Liver (tissue), 10 donors: ENCODE measurements at places on chromosomes 4 and X.

DNA sequence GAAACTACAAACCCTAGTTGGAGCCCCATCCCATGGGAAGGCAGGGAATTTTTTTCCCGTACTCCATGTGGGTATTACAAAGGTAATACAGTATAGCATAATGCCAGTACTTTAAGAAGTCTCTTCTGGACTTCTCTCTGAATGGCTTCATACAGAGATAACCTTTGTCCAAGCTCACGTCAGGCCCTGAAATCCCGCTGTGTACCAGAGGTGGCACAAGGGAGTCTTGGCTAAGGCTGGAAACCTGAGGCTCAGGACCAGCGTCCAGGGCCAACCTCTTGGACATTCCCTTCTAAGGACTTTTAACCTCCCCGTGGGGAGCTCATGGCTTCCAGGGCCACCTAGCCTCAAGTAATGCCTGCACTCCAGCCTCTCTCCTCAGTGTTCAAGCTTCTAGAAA lies 338.9 kb upstream of the FAM241A start:
- DNase-seq: no peak

- DNase-seq: no peak
Observed at GRCh38 chrX:4043951-4044350, 330.5 kb upstream of the PRKX start.

- no peak for DNase-seq
Observed at GRCh38 chrX:144637731-144638130, 609.6 kb upstream of the SPANXN1 start.

DNA sequence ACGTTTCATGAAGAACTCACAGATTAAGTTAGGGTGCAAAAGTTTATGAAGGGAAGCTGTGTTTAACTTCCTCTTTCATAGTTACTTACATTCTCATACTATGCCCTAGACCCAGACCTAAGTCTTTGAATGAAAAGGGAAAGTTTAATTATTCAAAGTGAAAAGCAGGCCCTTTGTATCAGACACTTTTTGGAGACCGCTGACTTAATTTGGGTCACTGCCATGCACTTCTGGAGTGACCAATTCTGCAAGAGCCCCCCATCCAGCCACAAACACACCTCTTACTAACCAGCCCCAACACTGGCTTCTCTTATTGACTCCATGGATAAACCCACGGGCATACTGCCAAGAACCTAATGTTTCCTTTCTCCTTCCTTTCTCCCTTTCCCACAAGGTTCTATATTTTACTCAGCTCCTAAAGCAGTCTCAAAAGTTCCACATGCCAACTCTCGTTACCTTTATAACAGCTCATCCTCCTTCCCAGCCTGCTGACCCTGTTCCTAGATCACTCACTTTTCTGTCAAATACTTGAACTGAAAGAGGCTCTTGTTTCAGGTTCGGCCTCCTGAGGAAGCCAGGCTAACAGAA lies 34.5 kb downstream of the ABCE1 start:
- DNase-seq: no peak

DNA sequence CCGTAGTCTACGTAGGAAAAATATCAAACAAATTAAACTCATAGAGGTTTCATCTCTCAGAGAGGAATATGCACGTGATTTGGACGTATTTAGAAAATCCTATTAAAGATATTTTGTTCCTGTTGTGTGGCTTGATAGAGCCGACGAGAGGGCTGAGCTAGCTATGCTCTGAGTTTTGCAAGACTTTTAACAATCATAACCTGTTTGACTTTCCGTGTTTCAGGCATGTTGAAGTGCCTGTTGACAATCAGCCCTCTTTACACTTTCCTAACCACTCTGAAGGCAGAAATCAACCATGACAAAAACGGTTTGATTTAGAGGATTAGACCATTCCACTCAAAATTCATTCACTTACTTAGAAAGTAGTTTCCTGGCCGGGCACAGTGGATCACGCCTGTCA lies 297.3 kb downstream of the ASMT start:
- no peak for DNase-seq

GRCh38 chr4:62194342-62194741 lies 994.2 kb downstream of the ADGRL3 start:
- DNase-seq: no peak

GRCh38 chr4:84973856-84974255 lies 7.4 kb upstream of the WDFY3 start:
- DNase-seq: no peak

- DNase-seq: no peak
Observed at GRCh38 chrX:120380699-120381098, 18.8 kb downstream of the ATP1B4 start.

- DNase-seq: no peak
Observed at GRCh38 chr4:174591243-174592021, 69.1 kb upstream of the HPGD start.

GRCh38 chrX:134388161-134389109 lies 71.5 kb upstream of the HPRT1 start:
- DNase-seq: no peak

- no peak for DNase-seq
Observed at GRCh38 chr4:24273136-24273535, 311.2 kb downstream of the DHX15 start.

DNA sequence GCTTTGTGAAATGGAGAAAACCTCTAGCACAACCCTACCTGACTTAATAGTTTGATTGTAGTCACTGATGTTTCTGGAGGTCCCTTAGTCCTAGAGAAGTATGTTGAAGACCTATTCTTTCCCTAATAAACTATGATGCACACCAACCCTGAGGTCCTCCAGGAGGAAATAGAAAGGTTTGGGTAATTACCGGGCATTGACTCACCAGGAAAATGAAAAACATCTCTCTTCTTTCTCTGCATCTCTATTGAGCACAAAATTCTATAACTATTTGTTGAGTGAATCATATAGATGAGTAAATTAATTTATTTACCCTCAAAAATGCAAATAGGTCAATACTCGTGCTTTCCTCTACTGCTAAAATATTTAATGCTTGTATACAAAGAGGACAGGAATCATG lies 582.4 kb upstream of the FAM241A start:
- DNase-seq: no peak

- DNase-seq: no peak
Observed at GRCh38 chr4:165604181-165604580, 225.4 kb downstream of the CPE start.

DNA sequence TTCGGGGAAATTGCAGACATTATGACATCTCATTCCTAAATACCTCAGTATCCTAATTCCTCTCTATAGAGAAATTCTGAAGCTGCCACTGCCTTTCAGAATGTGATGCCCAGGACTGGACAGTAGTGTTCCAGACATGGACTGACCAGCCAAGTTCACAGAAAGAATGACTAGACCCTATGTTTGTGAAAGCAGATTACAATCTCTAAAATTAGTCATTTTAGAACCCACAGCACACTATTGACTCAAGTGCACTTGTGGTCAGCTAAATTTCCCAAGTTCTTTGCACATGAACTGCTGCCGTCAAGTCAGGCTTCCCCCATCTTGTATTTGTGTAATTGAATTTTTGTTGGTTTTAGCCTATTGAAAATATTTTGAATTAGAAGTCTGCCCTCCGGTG lies 81.0 kb upstream of the ESX1 start:
- no peak for DNase-seq

- no peak for DNase-seq
Observed at GRCh38 chrX:39360101-39360500, 558.8 kb downstream of the MID1IP1 start.
